Activated CD8-positive, alpha-beta T cell treated with anti-CD3 and anti-CD28 coated beads for 36 hours (primary cell): ENCODE measurements at places on chromosomes 11 and 22. TPM values are rescaled to one million over a fixed set of nuclear protein-coding genes. Genes with fewer than 3 reads are reported as not detected.

- DNase-seq = no peak
These were observed 107.5 kb downstream of the NAV2 start for GRCh38 chr11:19820100-19820499.

DNA sequence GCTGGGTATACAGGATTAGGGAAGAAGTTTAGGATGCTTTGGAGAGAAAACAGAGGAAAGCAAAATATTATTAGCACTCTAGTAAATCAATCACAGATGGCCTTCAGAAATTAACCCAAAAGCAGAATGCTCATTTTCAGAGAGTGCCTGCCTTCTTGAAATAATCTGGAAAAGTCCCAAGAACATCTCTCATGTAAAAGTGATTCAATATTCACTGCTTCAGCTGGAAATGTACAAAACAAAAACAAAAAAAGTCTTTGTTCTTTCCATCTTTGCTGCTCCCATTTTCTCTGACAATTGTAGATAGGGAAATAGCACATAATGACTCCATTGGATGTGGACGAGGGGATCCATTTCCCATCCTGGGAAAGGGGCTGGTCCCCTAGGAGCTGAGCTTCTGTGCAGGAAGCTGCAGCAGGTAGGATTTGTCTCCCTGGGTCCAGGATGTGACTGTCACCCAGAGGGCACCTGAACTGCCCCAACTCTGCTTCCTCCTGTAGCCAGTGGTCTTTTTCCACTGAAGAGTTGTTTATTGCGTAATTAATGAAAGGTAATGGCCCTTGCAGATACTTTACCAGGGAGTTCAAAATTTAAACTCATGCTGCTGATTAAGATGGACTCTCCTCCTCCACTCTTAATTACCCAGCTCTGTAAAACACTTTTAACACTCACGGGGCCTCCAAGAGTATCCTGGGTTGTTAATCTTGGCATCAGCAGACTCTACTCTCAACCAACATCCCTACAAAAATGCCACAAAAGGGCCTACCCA lies 57.9 kb downstream of the SC5D start:
- no peak for DNase-seq

DNA sequence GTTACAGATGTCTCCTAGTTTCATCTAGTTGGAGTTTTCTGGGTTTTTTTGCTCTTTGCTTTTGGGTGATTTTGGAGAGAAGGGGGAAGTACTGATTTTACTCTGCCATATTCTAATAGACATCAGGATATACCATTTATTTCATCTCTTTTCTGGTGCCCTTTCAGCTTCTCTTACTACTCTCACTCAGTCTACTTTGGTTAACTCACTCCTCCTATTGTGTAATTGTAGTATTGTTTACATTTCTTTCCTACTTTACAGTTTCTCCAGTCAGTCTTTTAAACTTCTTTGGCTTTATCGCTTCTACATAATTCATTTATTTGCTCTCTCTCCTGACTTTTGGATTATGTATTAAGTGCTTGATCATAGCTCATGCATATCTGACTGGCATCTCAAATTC lies 6.5 kb downstream of the ANKRD42 start:
- DNase-seq = no peak

GRCh38 chr11:90343673-90344072 lies 120.8 kb upstream of the CHORDC1 start:
- no peak for DNase-seq

DNA sequence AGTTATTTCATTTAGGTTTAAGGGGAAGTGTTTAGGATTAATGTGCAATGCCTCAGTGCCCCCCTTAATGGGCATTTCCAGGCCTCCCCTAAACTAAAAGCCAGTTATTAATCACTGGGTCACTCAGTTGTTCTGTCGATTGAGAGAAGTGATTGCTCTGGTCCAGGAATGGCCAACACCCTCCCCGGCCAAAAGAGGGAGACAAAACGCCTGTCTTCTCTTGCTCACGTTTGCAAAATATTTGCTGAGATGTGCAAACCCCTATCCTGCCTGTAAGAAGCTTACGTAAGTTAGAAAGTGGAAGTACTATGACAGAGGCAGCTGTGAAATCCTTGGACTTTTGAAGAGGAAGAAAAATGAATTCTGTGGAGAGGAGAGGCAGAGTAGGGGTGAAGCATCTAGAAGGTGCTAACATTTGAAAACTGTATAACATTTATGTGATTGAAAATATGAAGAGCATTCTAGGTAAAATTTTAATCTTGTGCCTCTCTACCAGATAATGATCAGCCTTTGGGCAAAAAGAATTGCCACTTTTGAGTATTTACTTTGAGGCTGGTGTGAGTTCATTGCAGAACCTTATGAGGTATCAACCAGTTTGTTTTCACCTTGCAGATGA lies 37.7 kb downstream of the NTM start:
- peak; percentile 4 for DNase-seq

- DNase-seq = no peak
These were observed 9.6 kb downstream of the REXO2 start for GRCh38 chr11:114448749-114449482.

GRCh38 chr11:364991-365725 lies 4.1 kb upstream of the B4GALNT4 start:
- no peak for DNase-seq

DNA sequence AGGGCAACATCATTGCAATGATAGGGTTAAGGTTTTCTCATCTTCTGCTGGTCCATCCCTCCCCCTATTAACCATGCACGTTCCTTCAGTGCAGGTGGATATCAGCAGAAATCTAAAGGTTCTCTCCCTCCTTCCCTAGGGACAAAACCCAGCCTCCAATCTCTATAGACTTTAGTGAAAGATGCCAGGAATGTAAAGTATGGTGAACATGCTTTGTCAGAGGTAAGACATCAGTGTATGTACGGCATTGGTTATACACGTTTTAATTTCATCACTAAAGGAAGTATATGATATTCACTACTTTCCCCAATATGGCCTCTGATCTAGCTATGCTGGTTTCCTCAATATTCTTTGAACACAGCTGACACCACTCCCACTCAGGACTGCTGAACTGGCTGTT lies 81.2 kb upstream of the LDLRAD3 start:
- no peak for DNase-seq

GRCh38 chr22:46637711-46638600 lies 17.8 kb downstream of the GRAMD4 start:
- DNase-seq = no peak

- no peak for DNase-seq
These were observed 109.2 kb downstream of the MICAL3 start for GRCh38 chr22:17915188-17915587.

DNA sequence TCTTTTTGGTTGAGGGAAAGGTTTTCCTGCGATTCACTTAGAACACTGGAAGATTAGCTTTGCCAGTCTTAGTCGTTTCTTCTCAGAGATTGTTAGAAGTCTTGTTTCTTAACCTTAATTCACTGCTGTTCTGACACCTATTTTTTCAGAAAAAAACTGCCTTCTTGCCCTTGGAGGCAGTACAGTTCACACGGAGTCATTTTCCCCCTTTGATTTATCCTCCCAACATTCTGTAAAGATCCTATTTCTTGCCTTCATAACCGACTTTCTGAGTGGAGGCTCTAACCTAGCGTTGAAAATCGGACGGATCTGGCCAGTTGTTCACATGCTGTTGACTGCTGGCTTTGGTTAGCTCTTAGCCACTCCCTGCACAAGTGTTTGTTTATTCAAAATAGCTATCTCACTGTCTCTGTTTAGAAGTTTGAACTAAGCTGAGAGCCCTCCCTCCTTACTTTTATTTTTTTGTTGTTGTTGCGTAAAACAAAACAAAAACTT lies 737 bp downstream of the BCL2L13 start:
- peak; percentile 11 for DNase-seq

DNA sequence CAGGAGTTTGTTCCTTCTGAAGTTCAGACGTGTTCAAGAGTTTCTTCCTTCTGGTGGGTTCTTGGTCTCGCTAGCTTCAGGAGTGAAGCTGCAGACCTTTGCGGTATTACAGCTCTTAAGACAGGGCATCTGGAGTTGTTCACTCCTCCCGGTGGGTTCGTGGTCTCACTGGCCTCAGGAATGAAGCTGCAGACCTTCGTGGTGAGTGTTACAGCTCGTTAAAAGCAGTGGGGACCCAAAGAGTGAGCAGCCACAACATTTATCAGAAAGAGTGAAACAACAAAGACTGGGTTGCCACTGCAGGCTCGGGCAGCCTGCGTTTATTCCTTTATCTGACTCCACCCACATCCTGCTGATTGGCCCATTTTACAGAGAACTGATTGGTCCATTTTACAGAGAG lies 373.1 kb downstream of the ETS1 start:
- DNase-seq = no peak

GRCh38 chr11:69041516-69041915 lies 7.2 kb upstream of the TPCN2 start:
- no peak for DNase-seq

GRCh38 chr22:46442217-46442853 lies 95.1 kb downstream of the CELSR1 start:
- DNase-seq = no peak

DNA sequence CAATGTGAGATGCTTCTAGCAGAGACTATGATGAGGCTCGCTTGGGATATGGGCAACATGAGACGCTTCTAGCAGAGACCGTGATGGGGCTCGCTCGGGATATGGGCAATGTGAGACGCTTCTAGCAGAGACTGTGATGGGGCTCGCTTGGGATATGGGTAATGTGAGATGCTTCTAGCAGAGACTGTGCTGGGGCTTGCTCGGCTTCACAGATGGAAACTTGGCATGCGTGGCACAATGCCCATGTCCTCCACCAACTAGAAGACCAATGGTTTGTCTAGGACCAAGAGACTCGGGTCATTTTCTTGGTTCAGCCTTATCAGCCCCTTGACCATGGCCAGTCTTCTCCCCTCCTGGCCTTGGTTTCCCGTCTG lies 7.1 kb downstream of the MYEOV start:
- DNase-seq = no peak

DNA sequence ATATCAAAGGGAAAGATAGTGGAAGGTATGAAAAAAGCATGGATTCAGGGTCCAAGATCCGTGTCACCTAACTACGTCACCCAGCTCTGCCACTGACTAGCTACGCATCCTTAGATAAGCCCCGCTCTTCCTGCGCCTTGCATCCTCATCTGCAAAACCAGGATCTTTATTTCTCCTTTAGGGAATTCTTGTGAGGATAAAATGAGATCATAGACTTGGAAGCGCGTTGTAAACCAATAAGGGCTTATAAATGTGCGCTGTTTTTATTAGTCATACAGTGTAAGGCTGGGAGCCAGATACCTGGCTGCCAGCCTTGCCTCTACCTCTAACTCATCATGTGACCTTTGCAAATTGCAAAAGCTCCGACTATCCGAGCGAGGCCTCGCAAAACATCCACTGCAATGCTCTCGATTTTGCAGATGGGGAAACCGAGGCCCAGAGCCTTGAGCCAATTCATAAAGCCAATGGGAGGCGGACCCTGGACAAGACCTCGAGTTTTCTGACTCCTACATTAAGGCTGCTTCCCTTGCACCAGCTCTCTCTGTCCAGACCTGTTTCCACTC lies 753 bp downstream of the PRPF19 start:
- peak; percentile 33 for DNase-seq

DNA sequence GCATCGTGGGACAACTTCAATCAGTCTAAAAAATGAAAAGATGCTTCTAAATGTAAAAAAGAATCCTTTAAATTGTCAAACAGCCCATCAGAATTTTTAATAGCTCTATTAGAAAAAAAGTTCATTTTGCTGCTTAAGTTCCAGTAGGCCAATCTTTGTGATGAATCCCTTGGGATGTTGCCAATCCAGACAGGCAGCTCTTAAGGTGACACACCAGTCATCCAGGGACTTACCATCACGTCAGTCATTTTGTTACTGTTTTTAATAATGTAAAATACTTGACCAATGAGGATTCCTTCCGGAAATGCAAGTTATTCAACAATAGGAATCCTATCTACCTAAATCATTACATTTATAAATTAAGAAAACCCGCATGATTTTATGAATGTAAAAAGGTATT lies 47.8 kb upstream of the TMEM45B start:
- DNase-seq = no peak

GRCh38 chr11:82174610-82175009 lies 559.1 kb downstream of the FAM181B start:
- DNase-seq = no peak

DNA sequence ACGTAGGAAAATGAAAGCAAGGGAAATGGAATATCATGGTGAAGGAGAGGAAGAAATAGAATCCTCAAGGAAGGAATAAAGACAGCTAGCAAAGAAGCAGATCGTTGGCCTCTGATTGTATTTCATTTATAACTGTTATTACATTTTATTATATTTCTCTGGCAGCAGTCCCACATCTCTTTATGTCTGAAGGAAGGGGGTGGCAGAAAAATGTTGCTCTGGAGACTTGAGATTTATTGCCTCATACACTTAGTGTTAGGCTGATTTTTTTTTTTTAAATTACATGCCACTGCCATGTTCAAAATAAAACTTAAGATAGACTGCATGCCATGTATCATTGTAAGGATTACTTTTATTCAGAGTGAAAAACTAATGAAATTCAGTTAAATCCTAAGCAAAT lies 971.7 kb upstream of the CHORDC1 start:
- no peak for DNase-seq

GRCh38 chr11:57072640-57073039 lies 83.9 kb downstream of the OR5AK2 start:
- DNase-seq = no peak

GRCh38 chr11:125649465-125650166 lies 24.7 kb downstream of the CHEK1 start:
- no peak for DNase-seq

DNA sequence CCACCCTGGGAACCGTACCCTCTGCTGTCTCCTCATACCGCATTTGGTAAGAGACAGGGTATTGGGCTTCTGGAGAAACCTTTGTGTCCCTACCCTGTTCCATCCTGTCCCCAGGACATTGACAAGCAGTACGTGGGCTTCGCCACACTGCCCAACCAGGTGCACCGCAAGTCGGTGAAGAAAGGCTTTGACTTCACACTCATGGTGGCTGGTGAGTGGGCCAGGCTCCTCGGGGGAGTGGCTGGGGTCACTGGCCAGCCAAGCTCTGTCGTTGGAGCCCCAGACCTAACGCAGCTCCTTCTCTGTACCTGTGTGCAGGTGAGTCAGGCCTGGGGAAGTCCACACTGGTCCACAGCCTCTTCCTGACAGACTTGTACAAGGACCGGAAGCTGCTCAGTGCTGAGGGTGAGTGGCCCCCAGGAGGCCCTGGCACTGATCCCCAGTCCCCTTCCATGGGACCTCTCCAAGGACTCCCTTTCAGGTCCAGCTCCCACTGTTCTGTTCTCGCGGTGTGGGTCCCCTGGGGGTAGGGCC lies 3.8 kb upstream of the GP1BB start:
- DNase-seq = no peak

- DNase-seq = no peak
These were observed 23.4 kb downstream of the LRRC55 start for GRCh38 chr11:57205041-57205641.

Gene RAD9A
- total RNA-seq = 29.7 TPM

Gene ANGPTL5
- total RNA-seq = not detected

Gene SLC22A12
- not detected for total RNA-seq

Gene ART1
- total RNA-seq = not detected

Gene KDM4D
- total RNA-seq = 1.1 TPM

Gene THY1
- total RNA-seq = 0.18 TPM

Gene PHLDA2
- total RNA-seq = 3.6 TPM

Gene SLC43A1
- 34.0 TPM for total RNA-seq

Gene C1QTNF6
- 6.4 TPM for total RNA-seq

Gene CNTF
- 1.8 TPM for total RNA-seq

Gene TMEM45B
- 0.49 TPM for total RNA-seq

Gene NPAS4
- total RNA-seq = 0.11 TPM

Gene SERPING1
- not detected for total RNA-seq

Gene MIAT
- total RNA-seq = 11.9 TPM

Gene F2
- total RNA-seq = not detected

Gene MB
- not detected for total RNA-seq

Gene OR4C13
- total RNA-seq = not detected

Gene SEZ6L
- not detected for total RNA-seq

Gene ADORA2A
- total RNA-seq = 42.9 TPM

Gene KCNQ1OT1
- 0.22 TPM for total RNA-seq

Gene FDXACB1
- total RNA-seq = 7.1 TPM
